Activated CD4-positive, alpha-beta T cell treated with anti-CD3 and anti-CD28 coated beads, Interleukin-2, amount 10 ng/mL, durations not matched to agents 7 days and 5 days (primary cell): ENCODE measurements at places on chromosomes 4 and X.

- no peak for DNase-seq
Observed at GRCh38 chr4:100836929-100837328, 319.1 kb upstream of the EMCN start.

GRCh38 chr4:96103086-96103485, 263.2 kb downstream of the PDHA2 start:
- no peak for DNase-seq

- no peak for DNase-seq
Observed at GRCh38 chr4:118823471-118823870, 12.5 kb downstream of the SEC24D start.

DNA sequence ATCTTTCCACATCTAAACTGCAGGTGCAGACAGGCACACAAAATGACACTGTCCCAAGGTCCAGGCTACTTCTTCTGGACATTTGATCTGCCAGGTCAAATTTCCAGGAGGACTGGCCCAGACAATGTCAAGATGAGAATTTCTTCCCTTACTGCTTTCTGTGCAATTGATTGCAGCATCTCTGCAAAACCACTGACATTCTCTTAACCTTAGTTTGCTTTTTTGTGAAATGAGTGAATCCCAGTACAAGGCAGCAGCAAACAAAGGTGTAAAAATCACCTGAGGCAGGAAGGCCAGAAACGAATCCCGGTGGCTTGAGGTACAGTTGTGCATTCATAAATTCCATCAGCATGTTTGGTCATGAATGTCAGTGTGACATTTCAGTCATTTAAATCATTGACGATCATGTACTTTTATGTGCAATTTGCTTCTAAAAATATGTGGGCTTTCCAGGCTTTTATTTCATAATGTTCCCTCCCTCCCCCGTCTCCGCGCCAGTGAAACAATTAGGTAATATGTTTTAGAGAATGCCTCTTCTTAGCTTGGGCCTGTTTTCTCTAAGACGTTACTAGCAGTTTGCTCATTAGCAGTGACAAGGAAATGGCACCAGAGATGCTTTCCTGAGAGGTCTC, 39.1 kb downstream of the NHS start:
- DNase-seq = no peak

- DNase-seq = no peak
Observed at GRCh38 chr4:71584585-71584984, 199.3 kb downstream of the GC start.

GRCh38 chrX:1807301-1807731, 192.5 kb downstream of the ASMT start:
- DNase-seq = no peak
